SJSA1 (cell line): ENCODE measurements at places on chromosomes 2 and 18. TPM values are rescaled to one million over a fixed set of nuclear protein-coding genes. Genes with fewer than 3 reads are reported as not detected.

Gene GAREM1
- total RNA-seq: 2.9 and 5.1 TPM in 2 replicates

GRCh38 chr2:113113807-113114206 lies 13.6 kb upstream of the IL1RN start:
- no peaks in the 10 kb centered on the region for H3K4me1 ChIP-seq
- no peak overlapping the region for H3K4me3 ChIP-seq
- no peak for DNase-seq
- H3K27me3 ChIP-seq: no peaks in the 10 kb centered on the region
- H3K27ac ChIP-seq: no peak overlapping the region

DNA sequence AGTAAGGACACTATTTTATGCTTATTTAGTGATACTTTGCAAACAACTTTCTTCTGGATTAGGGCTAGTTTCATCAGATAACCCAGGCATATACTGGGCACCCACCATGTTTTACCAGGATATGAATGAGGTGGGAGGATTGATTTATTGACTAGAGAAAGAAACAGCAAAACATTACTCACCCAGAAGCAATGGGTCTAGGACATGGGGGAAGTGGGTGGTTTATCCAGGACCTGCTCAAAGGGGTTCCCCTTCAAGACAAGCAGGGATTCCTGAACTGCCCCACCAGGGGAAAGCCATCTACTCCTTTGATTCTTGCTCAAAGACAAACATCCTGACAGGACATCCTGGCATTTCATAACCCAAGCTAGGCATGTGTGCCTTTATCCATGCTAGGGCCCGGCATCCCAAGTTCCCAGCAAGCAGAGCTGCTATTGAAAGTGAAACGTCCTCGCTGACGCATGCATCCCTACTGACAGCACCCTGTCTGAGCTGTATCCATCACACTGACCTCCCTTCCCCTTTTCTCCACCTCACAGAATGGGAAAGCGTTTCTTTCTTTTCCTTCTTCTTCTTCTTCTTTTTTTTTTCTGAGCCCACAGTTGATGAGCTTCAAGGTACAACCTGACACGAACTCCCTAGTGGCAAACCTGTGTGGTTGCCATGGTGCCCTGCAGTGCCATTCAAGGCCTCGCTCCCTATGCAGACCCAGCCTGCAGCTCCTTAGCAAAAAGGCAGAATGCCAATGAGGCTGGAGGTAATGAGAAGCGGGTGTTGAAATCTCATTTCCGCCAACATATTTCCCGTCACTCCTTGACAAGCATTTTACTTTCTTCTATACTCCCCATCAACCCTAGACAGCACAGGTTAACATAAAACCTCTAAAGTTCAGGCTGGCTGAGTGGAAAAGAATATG lies 70.5 kb downstream of the CLHC1 start:
- no peaks in the 10 kb centered on the region for H3K27me3 ChIP-seq
- H3K4me1 ChIP-seq: peaks cover 49% of the 10 kb centered on the region
- no peaks in the 10 kb centered on the region for H3K36me3 ChIP-seq

GRCh38 chr2:86661333-86661732 lies 37.7 kb upstream of the RNF103 start:
- no peaks in the 10 kb centered on the region for H3K27me3 ChIP-seq
- H3K4me1 ChIP-seq: no peaks in the 10 kb centered on the region
- no peaks in the 10 kb centered on the region for H3K36me3 ChIP-seq
- DNase-seq: no peak
- no peak overlapping the region for H3K4me3 ChIP-seq

- DNase-seq: no peak
- 0 out of 2 replicates have a peak, but pooled peaks cover 2% of the 10 kb centered on the region for H3K27me3 ChIP-seq
- H3K27ac ChIP-seq: no peak overlapping the region
- H3K4me1 ChIP-seq: no peaks in the 10 kb centered on the region
- no peaks in the 10 kb centered on the region for H3K36me3 ChIP-seq
These were observed 187.4 kb downstream of the ALK start for GRCh38 chr2:29733965-29734364.

Gene OTOS
- not detected in 2 replicates for total RNA-seq

Gene CD8B
- not detected in 2 replicates for total RNA-seq

DNA sequence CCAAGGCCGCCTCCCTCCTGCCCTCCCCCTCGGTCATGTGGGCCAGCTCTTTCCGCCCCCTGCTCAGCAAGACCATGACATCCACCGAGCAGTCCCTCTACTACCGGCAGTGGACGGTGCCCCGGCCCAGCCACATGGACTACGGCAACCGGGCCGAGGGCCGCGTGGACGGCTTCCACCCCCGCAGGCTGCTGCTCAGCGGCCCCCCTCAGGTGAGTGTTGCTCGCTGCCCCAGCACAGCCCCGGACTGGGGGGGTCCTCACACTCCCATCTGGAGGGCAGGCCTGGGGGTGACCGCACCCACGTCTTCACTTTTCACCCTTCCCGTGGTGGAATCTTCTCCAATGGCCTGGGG lies 51.3 kb downstream of the NTSR2 start:
- H3K4me1 ChIP-seq: no peaks in the 10 kb centered on the region
- no peak overlapping the region for H3K4me3 ChIP-seq
- H3K36me3 ChIP-seq: no peaks in the 10 kb centered on the region
- no peak for DNase-seq
- no peak overlapping the region for H3K27ac ChIP-seq

DNA sequence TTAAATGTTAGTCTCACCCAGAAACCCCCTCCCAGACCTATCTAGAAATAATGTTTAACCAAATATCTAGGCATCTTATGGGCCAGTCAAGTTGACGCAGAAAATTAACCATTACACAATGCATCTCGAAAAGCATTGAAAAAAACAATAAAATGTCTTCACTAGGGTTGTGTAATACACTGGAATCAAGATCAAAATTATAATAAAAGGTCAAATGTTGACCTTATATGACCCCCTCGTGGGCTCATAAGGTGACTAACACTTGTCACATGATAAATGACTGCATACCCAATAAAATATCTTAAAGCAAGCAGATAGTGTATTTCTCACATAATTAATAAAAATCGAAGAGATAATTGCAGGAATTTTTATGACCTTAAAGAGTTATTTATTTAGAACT lies 447.9 kb upstream of the DSEL start:
- no peak overlapping the region for H3K4me3 ChIP-seq
- no peak overlapping the region for H3K27ac ChIP-seq
- no peaks in the 10 kb centered on the region for H3K4me1 ChIP-seq
- no peak for DNase-seq
- 0 out of 2 replicates have a peak, but pooled peaks cover 3% of the 10 kb centered on the region for H3K27me3 ChIP-seq
- H3K36me3 ChIP-seq: no peaks in the 10 kb centered on the region

GRCh38 chr2:69780921-69781320 lies 39.0 kb downstream of the ANXA4 start:
- H3K4me3 ChIP-seq: no peak overlapping the region
- no peak for DNase-seq
- H3K4me1 ChIP-seq: peaks cover 11% of the 10 kb centered on the region
- no peak overlapping the region for H3K27ac ChIP-seq

- no peaks in the 10 kb centered on the region for H3K27me3 ChIP-seq
- DNase-seq: no peak
- no peaks in the 10 kb centered on the region for H3K4me1 ChIP-seq
- H3K4me3 ChIP-seq: no peak overlapping the region
These were observed 479.2 kb upstream of the PKDCC start for GRCh38 chr2:41568648-41569047.

GRCh38 chr18:76507830-76508385 lies 12.9 kb upstream of the ZNF516 start:
- H3K4me1 ChIP-seq: no peaks in the 10 kb centered on the region
- no peak overlapping the region for H3K4me3 ChIP-seq
- no peak overlapping the region for H3K27ac ChIP-seq
- H3K27me3 ChIP-seq: 0 out of 2 replicates have a peak, but pooled peaks cover 3% of the 10 kb centered on the region

Gene CELF4
- not detected in 2 replicates for total RNA-seq

- no peaks in the 10 kb centered on the region for H3K4me1 ChIP-seq
- no peak for DNase-seq
- no peak overlapping the region for H3K27ac ChIP-seq
- H3K36me3 ChIP-seq: no peaks in the 10 kb centered on the region
- H3K27me3 ChIP-seq: no peaks in the 10 kb centered on the region
These were observed 205.6 kb downstream of the TNS1 start for GRCh38 chr2:217797165-217797564.

DNA sequence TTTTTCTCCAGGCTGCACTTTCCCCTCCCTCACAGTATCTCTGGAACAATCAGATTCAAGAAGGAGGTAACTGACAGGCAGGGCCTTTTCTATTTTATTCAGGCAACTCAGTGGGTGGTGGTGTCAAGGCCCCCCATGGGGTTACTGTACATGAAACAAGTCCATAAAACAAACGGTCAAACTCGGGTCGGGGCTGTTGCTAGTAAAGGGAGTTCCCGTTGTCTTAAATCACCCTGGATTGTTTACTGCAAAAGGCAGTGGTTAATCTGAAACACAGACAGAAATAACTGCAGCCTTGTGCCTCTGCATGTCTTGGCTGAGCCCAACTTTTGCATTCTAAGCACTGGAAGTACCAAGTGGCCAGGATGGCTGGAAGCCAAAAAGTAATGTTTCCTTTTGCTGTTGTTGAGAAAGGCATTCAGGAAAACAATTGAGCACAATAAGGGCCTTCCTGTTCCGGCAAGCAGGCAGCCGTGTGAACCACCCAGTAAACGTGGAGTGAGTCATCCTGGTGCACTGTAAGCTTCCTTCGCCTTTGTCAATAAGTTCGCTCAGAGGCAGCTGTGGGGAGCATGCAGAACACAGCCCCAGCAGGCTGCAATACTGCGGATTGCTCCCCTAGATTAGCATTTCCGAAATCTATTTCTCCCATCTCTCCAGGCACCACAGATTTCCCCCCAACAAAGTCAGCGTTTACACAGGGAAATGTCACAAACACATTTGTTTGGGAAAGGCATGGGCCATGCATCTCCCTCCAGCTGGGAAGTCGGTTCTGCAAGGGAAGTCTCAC lies 149.6 kb downstream of the IRS1 start:
- H3K4me3 ChIP-seq: no peak overlapping the region
- H3K4me1 ChIP-seq: peaks cover 62% of the 10 kb centered on the region
- no peaks in the 10 kb centered on the region for H3K27me3 ChIP-seq

GRCh38 chr18:6598657-6599056 lies 130.9 kb upstream of the ARHGAP28 start:
- H3K4me3 ChIP-seq: no peak overlapping the region
- no peak for DNase-seq
- H3K4me1 ChIP-seq: no peaks in the 10 kb centered on the region
- no peak overlapping the region for H3K27ac ChIP-seq
- H3K36me3 ChIP-seq: no peaks in the 10 kb centered on the region

DNA sequence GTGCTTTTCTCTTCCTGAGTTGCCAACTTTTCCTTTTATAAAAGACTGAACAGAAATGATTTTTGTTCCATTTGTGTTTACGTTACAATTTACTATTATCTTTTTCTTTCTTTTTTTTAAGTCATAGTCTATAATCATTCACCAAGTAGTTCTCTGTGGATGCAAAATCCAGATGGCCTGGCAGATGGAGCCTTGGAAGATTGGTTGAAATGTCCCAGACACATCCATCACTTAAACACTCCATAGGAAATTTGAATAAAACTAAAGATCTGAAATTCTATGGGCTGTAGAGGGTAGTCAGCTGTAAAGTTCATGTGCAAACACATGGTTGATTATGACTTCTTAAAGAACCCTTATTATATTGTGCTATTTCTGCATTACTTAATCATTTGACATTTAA lies 164.8 kb upstream of the DOCK10 start:
- H3K36me3 ChIP-seq: no peaks in the 10 kb centered on the region; the same call in 1 of the 2 replicates
- no peak for DNase-seq
- no peak overlapping the region for H3K4me3 ChIP-seq
- H3K27ac ChIP-seq: no peak overlapping the region
- H3K4me1 ChIP-seq: no peaks in the 10 kb centered on the region
- H3K27me3 ChIP-seq: peaks cover 3% of the 10 kb centered on the region; the same call in 1 of the 2 replicates

Gene MAP3K19
- 0.08 TPM in 1 of 2 replicates, not detected in the other for total RNA-seq

DNA sequence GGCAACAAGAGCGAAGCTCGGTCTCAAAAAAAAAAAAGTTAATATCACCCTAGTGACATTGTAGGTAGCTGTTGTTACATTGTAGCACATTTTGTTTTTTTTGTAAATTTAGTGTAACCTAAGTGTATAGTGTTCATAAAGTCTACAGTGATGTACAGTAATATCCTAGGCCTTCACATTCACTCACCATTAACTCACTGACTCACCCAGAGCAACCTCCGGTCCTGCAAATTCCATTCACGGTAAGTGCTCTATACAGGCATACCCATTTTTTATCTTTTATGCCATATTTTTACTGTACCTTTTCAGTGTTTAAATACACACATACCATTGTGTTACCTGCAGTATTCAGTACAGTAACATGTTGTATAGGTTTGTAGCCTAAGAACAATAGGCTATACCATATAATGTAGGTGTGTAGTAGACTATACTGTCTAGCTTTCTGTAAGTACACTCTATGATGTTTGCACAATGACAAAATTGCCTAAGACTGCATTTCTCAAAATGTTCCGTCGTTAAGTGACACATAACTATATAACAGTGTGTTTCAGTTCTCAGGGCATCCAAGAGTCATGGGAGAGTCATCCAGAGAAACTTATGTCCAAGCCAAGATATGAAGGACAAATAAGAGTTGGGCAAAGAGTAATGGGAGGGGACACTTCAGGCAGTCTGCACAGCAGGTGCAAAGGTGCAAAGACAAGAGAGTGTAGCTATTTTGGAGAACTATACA lies 68.4 kb downstream of the TANK start:
- no peaks in the 10 kb centered on the region for H3K27me3 ChIP-seq
- no peak for DNase-seq
- H3K4me1 ChIP-seq: peaks cover 11% of the 10 kb centered on the region; the same call in 1 of the 2 replicates
- no peak overlapping the region for H3K27ac ChIP-seq
- peaks cover 72% of the 10 kb centered on the region for H3K36me3 ChIP-seq

DNA sequence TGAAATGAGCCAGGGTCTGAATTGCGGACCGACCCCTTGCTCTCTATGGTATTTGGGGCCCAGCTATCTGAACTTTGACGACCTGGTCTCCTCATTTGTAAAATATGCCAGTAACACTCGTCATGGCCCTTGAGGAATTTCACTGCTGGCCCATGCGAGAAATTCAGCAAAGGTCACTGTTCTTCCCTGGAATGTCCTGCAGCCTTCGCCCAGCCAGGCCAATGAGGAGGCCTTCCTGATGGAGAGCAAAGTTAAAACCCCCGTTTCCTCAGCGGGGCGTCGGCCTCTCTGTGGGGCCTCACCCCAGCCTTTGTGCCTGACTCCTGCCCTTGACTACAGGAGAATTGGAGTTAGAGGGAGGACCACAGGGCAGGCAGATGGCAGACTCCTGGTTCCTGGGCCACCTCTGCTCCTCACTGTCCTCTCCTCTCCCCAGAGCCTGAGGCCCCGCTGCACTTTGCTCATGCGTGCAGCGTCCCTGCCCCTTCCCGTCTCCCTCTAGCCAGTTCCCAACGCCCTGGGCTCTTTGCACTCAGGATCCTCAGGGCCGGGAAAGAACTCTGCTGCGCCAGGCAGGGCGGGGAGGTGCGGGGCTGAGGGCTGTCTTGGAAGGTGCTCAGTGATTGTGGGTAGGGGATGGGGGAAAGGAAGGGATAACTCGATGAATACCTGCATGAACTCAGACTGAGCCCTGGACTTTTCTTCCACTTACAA lies 257.0 kb upstream of the RAB6C start:
- no peaks in the 10 kb centered on the region for H3K36me3 ChIP-seq
- no peak for DNase-seq
- no peaks in the 10 kb centered on the region for H3K4me1 ChIP-seq
